Neural progenitor cell (in vitro differentiated cells): ENCODE measurements at places on chromosomes 1 and 21.

DNA sequence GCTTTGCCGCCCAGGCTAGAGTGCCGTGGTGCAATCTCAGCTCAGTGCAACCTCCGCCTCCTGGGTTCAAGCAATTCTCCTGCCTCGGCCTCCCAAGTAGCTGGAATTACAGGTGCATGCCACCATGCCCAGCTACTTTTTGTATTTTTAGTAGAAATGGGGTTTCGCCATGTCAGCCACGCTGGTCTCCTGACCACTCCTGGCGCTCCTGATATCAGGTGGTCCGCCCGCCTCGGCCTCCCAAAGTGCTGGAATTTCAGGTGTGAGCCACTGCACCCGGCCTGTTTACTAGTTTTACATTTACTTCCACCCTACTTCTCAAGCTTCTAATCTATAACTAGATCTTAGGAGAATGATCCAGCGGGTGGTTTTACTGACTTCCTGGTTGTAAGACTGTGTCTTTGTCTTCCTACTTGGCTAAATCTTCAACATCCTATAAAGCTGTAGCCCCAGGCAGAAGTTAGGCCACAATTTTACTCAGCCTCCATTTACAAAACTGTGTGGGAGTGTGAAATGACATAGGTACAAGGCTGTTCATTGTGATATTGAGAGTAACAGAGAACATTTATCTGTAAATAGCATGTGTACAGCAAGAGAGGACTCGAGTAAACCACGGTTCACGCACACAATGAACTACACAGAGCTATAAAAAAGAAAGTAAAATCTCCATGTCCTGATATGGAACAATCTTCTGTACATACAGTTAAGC is 9.6 kb upstream of the POU2F1 start:
- no peak for DNase-seq

DNA sequence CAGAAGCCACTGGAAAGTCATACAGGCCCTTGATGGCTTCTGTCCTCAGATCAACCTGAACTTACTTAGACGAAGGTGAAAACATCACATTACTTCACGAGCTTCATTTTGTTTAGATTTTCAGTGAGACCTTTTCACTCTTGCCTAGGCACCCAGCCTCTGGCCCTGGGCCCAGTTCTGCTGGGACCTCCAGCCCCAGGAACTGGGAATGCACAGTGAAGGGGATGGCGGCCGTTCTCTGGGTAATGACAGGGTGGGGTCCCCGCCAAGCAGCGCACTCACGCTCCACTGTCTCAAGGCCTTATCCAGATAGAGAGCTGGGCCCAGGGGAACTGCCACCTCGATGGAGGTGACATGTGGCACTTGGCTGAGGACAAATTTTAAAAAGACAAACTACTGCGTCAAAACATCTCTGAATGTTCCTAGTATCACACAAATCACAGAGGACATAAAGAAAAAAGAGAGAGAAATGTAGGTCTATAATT is 54.8 kb downstream of the NPHP4 start:
- DNase-seq = no peak

DNA sequence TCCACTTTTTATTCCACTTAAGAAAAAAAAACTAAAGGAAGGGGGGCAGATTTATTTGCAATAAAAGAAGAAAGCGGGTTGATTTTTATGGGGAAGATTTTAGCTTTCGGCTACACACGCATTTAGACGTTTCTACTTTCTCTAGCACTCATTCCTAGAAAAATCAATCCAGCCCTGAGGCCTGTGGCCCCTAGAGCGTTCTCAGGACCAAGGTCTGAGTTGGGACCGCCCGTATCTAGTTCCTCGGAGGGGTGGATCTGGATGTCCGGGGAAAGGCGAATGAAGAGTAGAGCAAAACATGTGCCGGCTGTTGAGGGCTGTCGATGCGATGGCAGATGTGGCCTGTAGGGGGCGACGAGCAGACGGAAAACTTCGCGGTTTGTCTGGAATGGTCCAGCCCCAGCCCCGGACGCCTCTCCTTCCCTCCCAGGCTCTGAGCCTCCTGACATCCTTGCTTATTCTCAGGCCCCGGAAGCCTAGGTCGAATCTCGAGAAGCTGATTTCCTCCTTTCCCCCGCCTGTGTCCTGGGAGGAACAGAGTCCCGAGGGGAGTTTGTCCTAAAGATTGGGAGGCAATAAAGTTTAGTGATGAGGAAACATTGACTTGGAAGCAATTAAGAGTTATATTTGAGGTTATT is 5.2 kb downstream of the FOXD3 start:
- peak; percentile 90 for DNase-seq

- no peak for DNase-seq
Observed at GRCh38 chr1:103326595-103326994, 198.9 kb upstream of the RNPC3 start.

- no peak for DNase-seq
Observed at GRCh38 chr1:3153197-3153596, 84.2 kb downstream of the PRDM16 start.

GRCh38 chr1:158037866-158038359 is 44.5 kb downstream of the KIRREL1 start:
- DNase-seq = no peak

GRCh38 chr1:18597160-18598042 is 33.2 kb upstream of the PAX7 start:
- DNase-seq = peak; percentile 82

DNA sequence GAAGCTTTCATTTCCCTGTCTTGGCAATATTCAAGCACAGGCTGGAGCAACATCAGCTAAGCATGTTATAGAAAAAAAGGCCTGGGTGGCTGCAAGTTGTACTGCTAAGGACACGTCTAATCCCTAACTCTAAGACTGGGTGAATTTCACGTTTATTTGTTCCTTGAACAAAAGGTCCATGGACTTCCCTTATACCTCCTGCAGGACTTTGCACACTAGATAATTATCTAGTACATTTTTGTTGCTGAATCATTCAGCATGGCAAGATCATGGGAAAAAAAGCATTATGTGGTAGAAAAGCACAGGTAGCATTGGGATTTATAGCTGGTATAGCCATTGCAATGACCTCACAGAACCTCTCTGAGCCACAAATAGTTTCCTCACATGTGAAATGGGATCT is 130.7 kb upstream of the DMRTA2 start:
- DNase-seq = no peak

DNA sequence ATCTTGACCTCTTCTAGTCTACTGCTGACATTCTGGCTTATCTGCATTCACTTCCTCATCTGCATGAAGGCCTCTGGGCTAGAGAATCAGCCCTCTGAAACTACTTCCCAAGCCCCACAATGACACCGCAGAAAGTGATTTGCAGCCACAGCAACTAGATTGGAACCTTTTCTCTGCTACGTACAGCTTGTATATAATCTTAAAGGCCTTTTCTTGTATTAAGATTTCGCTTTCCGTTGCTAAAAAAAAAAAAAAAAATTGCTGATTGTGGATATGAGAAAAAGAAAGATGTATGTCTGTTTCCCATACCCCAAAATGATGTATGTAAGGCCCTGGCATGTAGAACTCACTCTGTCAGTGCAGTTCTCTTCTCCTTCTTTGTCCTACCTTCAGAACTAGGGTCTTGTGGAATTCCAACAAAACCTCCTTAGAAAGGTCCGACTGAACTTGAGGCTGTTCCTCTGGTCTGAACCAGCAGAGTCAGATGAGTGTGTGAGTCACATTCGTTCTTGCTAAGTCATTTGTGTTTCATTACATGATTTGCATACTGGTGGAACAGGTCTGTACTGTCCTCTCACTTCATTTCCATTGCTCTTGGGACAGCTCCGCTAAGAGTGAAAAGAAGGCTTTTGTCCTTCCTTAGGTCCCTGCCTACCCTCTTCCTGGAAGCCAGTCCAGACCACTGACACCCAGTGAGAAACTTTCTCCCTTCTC is 62.7 kb downstream of the PLPP3 start:
- no peak for DNase-seq

DNA sequence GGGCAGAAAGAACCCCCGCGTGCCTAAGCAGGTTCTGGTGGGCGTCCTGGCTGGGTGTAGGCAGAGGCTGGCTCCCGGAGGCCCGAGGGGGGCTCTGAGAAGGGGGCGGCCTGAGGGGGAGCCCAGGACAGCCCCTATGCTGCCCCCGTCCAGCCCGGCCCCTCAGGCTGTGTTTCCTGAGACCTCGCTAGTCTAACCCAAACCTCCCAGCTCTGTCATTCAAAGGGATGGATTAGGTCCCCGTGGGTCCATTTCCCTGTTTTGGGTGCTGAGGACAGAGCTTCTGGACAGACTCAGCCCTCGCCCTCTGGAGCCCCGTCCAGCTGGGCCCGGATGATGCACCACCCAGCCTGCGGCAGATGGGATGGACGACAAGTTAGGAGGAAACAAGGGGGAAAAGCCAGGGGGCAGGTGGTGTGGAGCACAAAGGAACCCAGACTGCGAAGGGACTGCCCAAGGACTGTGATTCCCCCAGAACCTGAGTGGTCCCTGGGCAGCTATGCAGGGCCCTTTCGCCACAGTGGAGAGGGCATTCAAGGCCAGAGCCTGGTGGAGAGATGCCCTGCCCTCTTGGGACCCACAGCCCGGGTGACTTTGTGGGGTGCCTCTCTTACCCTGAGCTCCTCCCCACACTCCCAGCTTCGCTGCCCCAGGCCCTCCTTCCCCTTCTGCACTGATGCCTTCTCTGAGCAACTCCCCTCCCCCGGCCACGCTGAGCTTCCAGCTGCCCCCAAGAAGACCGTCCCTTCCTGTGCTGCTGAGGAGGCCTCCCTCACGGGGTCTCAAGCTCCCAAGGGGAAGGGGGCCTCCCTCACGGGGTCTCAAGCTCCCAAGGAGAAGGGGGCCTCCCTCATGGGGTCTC is 2.8 kb downstream of the HES4 start:
- no peak for DNase-seq

GRCh38 chr1:59011663-59012062 is 227.8 kb upstream of the JUN start:
- no peak for DNase-seq

GRCh38 chr1:244283772-244284171 is 167.9 kb downstream of the ADSS2 start:
- DNase-seq = no peak
